ENCODE measurements at places on chromosomes 5 and 9. TPM values are rescaled to one million over a fixed set of nuclear protein-coding genes. Genes with fewer than 3 reads are reported as not detected.

GRCh38 chr9:31588006-31588405, 796.4 kb upstream of the ACO1 start:
- no peak for DNase-seq

- DNase-seq = no peak
These were observed 16.4 kb downstream of the C5orf63 start for GRCh38 chr5:127056896-127057295.

Gene PPP3R2
- not detected for total RNA-seq

- no peak for DNase-seq
These were observed 113.4 kb downstream of the LHX2 start for GRCh38 chr9:124124729-124125650.

Measured in dermis blood vessel endothelial cell (primary cell).